Hypothalamus (tissue), 51 donors: ENCODE measurements at places on chromosomes 11 and 22.

GRCh38 chr11:113593698-113594308, 112.3 kb downstream of the TMPRSS5 start:
- no peak for DNase-seq

DNA sequence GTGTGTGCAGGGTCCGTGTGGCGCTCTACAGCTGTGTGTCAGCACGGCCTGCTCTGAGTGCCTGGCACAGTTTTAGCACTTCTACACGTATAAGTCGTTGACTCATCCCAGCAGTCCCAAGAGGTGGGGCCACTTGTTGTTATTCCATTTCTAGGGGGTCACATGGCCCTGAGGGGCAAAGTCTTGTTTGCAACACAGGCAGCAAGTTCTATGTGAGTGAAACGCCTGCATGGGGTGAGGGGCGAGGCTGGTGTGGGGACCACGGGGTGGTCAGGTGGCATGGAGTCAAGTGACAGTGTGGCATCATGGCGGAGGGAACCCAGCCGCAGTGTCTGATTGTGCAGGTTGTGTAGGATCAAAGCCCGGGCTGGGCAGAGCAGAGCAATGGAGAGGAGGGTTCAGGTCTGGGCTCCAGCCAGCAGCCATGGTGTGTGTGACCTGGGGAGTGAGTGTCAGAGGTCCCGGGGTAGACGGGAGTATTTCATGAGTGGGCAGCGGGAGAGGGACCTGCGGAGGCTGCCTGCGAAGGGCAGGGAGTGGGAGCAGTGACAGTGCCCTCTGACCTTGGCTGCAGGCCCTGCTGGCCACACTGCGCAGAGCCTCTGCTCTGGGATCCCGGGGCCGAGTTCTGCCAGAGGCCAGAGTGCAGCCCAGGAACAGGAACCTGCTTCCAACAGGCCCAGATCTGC, 27.9 kb downstream of the SHANK3 start:
- no peak for DNase-seq

DNA sequence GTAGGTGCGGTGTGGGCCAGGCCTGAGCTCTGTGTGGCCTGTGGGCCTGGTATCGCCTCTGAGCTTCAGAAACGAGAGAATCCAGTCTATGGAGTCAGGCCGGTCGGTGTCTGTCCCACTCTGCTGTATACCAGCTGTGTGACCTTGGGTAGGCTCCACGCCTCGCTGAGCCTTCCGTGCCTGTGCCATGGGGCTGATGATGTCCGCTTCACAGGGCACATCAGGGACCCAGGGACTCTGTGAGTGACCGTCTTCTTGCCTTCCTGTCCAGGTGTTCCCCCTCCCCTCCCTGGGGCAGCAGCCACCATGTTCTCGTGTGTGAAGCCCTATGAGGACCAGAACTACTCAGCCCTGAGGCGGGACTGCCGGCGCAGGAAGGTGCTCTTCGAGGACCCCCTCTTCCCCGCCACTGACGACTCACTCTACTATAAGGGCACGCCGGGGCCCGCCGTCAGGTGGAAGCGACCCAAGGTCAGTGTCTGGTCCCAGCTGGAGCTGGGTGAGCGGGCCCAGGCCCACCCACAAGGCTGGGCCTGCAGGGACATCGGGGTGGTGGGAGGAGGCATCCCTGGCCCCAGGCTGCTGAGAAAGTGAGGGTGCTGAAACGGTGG, 17.9 kb downstream of the CAPN5 start:
- no peak for DNase-seq

DNA sequence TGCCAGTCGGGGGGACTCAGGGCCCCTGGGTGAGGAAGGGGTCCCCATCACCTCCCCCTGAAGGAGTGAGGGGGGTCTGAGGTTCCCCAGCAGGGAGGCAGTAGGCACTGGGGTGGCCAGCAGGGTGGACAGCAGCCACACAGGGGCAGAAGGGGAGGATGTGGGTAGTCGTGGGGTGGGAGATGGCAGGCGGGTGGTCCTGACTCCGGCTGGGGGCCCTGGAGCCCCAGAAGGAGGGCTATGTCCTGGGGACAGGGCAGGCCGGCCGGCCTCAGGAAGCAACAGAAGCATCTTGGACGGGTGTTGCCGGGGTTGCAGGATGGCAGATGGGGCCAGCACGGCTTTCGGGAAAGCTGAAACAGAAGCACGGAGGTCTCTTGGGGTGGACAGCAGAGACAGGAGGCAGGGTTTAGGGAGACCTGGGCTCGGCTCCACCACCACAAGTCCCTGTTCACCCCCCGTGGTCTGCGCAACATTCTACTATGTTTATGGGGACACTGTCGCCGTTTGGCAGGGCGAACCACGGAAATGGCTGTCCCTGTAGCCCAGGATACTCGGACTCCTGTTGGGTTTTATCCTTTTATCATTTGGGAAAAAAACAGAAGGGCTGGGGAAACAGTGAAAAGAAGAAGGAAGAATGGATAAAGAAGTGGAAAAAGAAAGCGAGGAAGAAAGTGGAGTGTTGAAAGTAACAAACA, 14.1 kb downstream of the VWCE start:
- no peak for DNase-seq

- no peak for DNase-seq
Observed at GRCh38 chr22:50216684-50217520, 16.1 kb downstream of the SELENOO start.

DNA sequence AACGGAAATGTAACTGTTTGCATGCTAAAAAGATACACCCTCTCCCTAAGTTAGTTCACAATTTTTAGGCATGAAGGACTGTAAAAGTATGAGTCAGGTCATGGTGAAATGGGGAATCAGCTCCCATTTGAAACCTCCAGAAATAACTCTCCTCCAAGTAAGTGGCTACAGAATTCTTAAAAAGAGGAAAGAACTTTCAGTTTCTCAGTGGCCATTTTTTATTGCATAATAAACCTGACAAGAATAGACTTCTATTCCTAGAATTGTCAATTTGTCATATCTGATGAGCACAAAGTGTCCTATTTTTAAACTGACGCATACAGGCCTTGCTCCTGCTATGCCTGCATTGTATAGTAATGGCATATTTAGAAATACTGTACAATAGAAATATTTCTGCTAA, 612.2 kb downstream of the CNTN5 start:
- DNase-seq, result no peak

- DNase-seq, result no peak
Observed at GRCh38 chr11:64788321-64789215, 10.2 kb upstream of the SF1 start.

- no peak for DNase-seq
Observed at GRCh38 chr22:44765571-44766285, 13.4 kb downstream of the ARHGAP8 start.

- DNase-seq, result no peak
Observed at GRCh38 chr11:131309776-131310175, 60.6 kb upstream of the NTM start.

DNA sequence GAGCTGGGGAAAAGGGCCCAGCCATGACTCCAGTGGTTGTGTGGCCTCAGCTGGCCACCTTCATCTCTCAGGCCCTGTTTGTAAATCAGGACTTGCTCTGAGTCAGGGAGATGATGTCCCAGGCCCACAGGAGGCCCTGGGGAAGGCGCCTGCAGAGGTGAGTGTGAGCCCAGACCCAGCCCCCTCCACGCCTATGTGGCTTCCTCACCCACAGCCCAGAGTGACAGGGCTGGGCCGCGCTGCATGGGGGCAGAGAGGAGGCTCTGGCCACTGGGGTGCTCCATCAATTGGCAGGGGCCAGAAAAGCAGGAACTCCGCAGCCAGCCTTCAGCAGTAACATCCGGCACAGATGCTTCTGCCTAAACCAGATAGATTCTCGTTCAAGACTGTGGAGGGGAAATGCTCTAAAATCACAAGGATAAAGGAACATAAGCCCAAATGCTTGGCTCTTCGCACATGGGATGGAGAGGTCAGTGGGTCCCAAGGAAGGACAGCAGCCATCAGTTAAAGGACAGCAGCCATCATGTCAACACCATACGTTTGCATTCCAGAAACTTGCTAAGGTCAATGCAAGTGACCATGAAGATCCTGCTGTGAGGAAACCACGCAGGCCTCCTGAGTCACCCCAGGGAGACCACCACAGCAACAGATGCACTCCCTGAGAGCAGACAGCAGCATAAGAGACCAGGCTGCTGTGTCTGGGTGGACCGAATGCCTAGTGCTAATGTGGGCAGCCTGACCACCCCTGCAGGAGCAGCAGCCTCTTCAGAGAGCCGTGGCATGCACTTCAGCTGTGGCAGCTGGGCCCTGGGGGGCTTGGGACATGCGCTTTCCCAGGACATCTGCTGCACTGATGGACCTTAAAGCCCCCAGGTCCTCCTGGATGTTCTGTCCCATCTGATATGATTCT, 28.3 kb downstream of the OSBPL5 start:
- no peak for DNase-seq

- DNase-seq, result no peak
Observed at GRCh38 chr11:2523821-2524391, 79.1 kb downstream of the KCNQ1 start.

DNA sequence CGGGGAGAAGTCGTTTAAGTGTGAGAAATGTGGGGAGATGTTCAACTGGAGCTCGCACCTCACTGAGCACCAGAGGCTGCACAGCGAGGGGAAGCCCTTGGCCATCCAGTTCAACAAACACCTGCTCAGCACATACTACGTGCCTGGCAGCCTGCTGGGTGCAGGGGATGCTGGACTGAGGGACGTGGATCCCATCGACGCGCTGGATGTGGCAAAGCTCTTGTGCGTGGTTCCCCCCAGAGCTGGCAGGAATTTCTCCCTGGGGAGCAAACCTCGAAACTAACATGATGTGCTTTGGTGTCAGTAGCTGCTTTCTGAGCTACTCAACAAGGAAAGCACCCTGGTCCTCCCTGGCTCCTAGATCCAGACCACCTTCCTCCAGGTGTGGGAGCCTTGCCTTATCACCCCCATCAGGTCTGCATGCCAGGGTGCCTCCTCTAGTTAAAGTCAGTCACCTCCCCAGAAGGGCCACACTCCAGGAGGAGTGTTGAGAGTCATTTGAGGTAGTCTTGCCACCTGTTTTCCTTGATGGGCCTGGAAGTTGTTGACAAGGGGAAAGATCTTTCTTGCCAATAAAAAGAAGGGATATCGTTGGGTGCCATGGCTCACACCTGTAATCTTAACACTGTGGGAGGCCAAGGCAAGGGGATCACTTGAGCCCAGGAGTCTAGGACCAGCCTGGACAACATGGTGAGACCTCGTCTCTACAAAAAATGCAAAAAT, 12.9 kb downstream of the ZNF74 start:
- DNase-seq, result no peak

- DNase-seq, result no peak
Observed at GRCh38 chr11:86743223-86744118, 56.9 kb upstream of the PRSS23 start.

DNA sequence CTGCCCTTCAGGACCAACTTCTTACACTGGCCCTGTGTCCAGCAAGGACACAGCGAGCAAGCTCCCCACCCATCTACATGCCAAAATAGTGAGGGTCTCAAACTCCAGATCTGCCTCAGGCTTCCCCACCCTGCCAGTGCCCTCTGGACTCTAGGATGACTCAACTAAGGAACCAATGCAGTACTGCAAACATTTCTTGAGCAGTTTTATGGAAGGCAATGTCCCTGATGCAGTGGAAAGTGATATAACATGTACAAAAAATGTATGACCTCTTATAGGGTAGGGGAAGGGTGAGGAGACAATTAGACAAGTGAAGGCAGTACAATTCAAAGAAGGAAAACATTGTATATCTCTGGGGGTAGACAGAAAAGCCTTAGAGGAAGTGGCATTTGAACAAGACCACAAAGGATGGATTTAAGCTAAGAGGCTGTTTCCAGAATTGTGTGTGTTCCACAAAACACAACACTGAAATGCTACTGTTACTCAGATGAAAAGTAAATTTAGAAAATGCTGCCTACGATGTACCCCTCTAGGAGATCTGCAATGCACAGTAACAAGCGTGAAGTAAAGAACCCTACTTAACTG, 47.3 kb downstream of the RAB30 start:
- DNase-seq, result no peak

DNA sequence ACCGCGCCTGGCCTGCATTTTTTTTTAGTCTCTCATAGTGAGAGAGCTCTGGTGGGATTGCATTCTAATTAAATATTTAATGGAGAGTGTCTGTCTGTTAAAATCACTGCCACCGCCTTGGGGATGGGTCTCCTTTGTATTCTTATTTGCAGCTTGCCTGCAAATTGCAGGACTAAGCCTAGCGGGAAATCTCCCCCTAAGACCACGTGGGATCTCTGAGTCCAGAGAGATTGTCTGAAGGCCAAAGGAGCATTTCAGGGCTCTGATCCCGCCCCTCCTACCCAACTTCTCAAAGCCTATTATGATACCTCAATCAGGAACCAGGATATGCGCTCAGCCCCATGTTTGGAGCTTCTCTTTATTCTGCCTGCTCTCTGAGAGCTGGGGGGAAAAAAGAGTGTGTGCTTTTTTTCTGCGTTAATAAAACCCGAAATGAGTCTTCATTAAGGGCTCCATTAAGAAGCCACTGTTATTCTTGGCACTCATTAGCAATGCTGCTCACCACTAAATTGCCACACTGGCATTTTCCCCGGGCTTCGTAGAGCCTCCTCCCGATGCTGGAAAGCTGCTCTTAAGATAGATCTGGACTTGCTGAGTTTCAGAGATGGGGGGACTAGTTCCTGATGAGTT, 92.9 kb upstream of the THY1 start:
- DNase-seq, result peak; percentile 17

GRCh38 chr11:76086743-76087635, 119.3 kb downstream of the WNT11 start:
- DNase-seq, result no peak

DNA sequence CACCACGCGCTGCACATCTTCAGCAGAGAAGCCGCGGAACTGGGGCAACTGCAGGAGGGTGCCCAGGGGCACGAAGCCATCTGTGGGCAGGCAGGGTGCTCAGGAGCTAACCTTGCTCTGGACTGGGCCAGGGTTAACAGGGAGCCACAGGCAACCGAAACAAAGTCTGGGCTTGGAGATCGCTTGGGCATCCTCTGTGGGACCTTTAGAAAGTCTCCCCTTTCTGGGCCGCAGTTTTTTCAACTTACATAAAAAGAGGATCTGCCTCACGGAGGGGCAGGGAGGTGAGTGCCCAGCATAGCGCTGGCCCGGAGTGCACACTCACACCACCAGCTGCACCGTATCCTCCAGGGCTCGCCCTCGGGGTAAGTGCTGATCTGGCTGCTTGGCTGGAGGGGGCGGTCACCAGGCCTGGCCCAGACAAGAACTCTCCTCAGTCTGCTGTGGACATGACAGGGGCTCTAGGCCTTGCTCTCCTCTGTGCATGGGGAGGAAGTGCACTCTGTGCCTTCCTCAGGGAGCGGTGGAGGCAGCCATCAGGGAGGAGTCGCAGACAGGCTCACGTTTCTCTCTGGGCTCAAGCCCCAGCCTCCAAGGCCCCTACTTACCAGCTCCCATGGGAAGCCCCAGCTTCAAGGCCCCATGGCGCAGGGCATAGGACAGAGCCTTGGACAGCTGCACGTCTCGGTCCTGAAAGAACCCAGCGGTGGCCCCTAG, 937 bp downstream of the TRPT1 start:
- DNase-seq, result no peak

- DNase-seq, result no peak
Observed at GRCh38 chr11:117851106-117851505, 25.4 kb downstream of the FXYD6 start.

GRCh38 chr22:39428597-39429071, 28.2 kb upstream of the MGAT3 start:
- DNase-seq, result no peak

- no peak for DNase-seq
Observed at GRCh38 chr22:45933506-45934167, 43.3 kb downstream of the WNT7B start.
